PC-3 (cell line): ENCODE measurements at places on chromosomes 16 and 17. TPM values are rescaled to one million over a fixed set of nuclear protein-coding genes. Genes with fewer than 3 reads are reported as not detected.

DNA sequence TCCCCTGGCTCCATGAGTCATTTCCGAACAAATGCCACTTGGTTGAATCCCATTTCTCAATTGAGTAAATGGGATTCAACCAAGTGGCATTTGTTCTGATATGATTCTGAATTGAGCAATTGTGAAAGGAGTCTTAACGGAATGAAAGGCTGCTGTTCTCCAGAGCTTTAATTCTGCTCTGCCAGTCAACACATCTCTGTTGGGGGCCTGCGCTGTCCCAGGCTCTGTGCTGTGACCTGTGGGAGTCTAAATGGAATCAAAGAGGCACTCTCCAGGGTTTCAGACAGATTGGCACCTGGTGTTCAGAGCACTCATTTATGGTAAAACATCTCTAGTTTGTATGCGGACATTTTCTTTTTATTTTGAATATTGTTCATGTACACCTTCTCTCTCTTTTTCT lies 126.2 kb downstream of the WSCD1 start:
- no peaks in the 10 kb centered on the region for H3K27me3 ChIP-seq
- H3K4me3 ChIP-seq: no peak overlapping the region
- no peak overlapping the region for H3K27ac ChIP-seq
- peaks cover 16% of the 10 kb centered on the region for H3K4me1 ChIP-seq
- H3K36me3 ChIP-seq: no peaks in the 10 kb centered on the region

- no peak for DNase-seq
- H3K4me1 ChIP-seq: no peaks in the 10 kb centered on the region
- H3K4me3 ChIP-seq: no peak overlapping the region
- no peaks in the 10 kb centered on the region for H3K27me3 ChIP-seq
- H3K27ac ChIP-seq: no peak overlapping the region
Observed at GRCh38 chr17:42284024-42284369, 4.3 kb upstream of the STAT5A start.

DNA sequence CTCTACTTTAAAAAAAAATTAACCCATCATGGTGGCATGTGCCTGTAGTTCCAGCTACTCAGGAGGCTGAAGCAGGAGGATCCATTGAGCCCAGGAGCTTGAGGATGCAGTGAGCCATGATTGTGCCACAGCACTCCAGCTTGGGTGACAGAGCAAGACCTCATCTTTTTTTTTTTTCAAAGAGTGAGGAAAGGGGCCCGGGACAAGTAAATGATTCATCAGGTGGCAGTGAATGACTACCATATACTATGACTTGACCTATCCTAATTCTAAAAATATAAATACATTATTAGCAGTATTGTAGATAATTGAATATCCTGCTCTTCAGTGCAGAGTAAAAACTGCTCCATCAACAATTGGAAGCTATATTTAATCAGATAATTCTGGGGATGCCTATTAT lies 55.3 kb downstream of the CLUH start:
- H3K27me3 ChIP-seq: no peaks in the 10 kb centered on the region
- H3K27ac ChIP-seq: no peak overlapping the region
- peaks cover 2% of the 10 kb centered on the region for H3K4me1 ChIP-seq
- H3K4me3 ChIP-seq: no peak overlapping the region
- H3K36me3 ChIP-seq: peaks cover 4% of the 10 kb centered on the region; the same call in 1 of the 2 replicates

DNA sequence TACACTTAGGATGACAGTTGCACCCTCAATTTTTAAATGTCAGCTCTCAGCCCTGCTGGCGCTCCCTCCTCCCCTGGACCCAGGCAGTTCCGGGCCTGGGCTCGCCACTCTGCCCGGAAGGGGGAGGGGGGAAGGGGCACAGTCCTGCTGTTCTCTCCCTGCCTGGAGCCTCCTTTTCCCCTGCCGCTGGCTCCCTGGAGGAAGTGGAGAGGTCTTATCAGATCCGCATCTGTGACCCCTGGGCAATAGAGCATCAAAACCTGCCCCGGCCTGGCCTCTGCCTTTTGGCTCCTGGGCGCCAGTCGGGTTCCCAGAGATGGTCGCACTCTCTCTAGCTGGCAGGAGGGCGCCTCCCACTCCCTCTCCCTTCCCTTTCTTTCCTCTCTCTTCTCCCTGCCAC lies 149.3 kb downstream of the IRF8 start:
- H3K27me3 ChIP-seq: peaks cover 60% of the 10 kb centered on the region
- no peak for DNase-seq
- no peak overlapping the region for H3K27ac ChIP-seq
- no peaks in the 10 kb centered on the region for H3K4me1 ChIP-seq
- H3K36me3 ChIP-seq: no peaks in the 10 kb centered on the region

GRCh38 chr16:27700304-27700995 lies 150.5 kb downstream of the KATNIP start:
- no peaks in the 10 kb centered on the region for H3K4me1 ChIP-seq
- DNase-seq: no peak
- H3K27me3 ChIP-seq: no peaks in the 10 kb centered on the region
- no peak overlapping the region for H3K4me3 ChIP-seq
- H3K27ac ChIP-seq: no peak overlapping the region

DNA sequence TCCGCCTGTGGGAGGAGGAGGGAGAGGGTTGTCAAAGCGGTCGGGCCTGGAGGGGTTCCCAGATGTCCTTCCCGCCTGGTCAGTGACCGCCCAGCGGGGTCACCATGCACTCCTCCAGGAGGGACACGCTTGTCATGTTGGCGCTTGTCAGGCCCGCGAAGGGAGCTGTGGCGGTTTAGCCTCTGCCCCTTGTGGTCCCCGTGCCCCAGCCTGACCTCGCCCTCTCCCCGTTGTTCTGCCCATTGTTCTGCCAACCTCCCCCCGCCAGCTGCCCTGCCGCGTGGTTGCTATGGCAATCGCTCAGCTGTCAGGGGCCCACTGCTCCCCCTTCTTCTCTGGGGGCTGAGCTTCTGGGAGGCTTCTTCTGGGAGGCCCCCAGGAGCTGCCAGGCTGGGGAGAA lies 146.4 kb upstream of the CIBAR2 start:
- H3K36me3 ChIP-seq: no peaks in the 10 kb centered on the region
- no peaks in the 10 kb centered on the region for H3K27me3 ChIP-seq
- DNase-seq: no peak
- H3K27ac ChIP-seq: no peak overlapping the region

GRCh38 chr16:336269-336668 lies 16.3 kb downstream of the AXIN1 start:
- no peak for DNase-seq
- H3K4me3 ChIP-seq: no peak overlapping the region
- H3K27me3 ChIP-seq: no peaks in the 10 kb centered on the region
- no peak overlapping the region for H3K27ac ChIP-seq
- H3K4me1 ChIP-seq: no peaks in the 10 kb centered on the region
- H3K36me3 ChIP-seq: no peaks in the 10 kb centered on the region

GRCh38 chr17:33272438-33272837 lies 20.7 kb downstream of the ASIC2 start:
- peaks cover 5% of the 10 kb centered on the region; the same call in 1 of the 2 replicates for H3K4me1 ChIP-seq
- DNase-seq: no peak
- H3K27ac ChIP-seq: no peak overlapping the region
- H3K4me3 ChIP-seq: no peak overlapping the region
- H3K27me3 ChIP-seq: no peaks in the 10 kb centered on the region

GRCh38 chr16:48011878-48012658 lies 143.7 kb downstream of the ABCC12 start:
- no peaks in the 10 kb centered on the region for H3K27me3 ChIP-seq
- H3K27ac ChIP-seq: no peak overlapping the region
- no peak overlapping the region for H3K4me3 ChIP-seq
- H3K4me1 ChIP-seq: peaks cover 22% of the 10 kb centered on the region
- no peak for DNase-seq

DNA sequence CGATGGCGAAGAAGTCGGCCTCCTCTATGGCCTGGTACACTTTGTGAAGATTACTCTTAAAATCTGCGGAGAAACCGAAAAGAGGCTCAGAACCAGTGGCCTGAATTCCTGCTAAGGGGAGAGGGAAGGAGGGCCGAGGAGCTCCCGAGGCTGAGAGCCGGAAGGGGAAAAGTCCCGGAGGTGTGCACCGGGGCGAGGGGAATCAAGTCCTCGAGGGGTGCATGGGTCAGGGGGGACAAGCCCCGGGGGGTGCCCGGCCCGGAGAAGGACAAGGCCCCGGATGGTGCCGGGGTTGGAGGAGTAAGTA lies 495 bp downstream of the PARN start:
- peak overlapping the region; percentile 84 for H3K4me3 ChIP-seq
- H3K4me1 ChIP-seq: peaks cover 22% of the 10 kb centered on the region
- H3K27me3 ChIP-seq: no peaks in the 10 kb centered on the region
- DNase-seq: no peak
- H3K36me3 ChIP-seq: peaks cover 6% of the 10 kb centered on the region

DNA sequence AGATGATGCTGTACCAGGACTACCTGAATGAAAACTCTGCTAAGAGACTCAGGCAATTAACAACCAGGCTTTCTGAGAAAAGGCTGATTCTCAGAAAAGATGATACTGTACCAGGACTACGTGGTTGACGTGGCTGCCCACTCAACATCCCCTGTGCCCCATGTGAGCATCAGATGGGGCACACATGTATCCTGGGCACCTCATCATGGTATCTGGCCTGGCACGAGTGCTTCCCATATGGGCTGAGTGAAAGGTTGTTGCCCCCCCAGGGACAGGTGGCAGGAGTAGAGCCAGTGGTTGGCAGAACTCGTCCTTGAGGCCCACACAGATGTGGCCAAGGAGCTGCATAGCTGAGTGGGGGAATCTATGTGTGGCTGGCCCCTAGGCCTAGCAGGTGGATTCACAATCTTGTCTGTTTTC lies 3.5 kb upstream of the CES4A start:
- no peaks in the 10 kb centered on the region for H3K36me3 ChIP-seq
- no peak overlapping the region for H3K27ac ChIP-seq
- H3K4me1 ChIP-seq: no peaks in the 10 kb centered on the region
- no peaks in the 10 kb centered on the region for H3K27me3 ChIP-seq

DNA sequence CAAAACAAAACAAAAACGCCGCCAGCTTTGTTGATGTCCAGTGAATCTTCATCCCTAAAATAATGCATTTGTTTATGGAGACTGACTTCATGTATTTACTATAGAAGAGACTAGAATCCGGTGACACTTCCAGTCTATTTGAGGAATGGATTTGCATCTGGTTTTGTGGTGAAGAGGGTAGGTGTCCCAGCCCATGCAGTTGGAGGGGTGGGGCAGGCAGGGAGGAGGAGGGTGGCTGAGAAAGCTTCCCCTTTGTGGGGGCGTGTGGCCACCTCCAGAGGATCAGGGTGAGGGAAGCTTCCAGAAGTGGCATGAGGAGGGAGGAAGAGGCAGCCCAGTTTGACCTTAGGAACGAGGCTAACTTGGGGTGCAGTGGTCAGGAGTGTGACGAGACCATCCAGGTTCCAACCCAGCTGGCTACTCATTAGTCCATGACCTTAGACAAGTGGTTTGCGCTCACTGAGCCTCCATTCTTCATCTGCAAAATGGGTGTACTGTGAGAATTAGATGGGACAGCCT lies 69.5 kb downstream of the CMIP start:
- H3K36me3 ChIP-seq: peaks cover 19% of the 10 kb centered on the region
- DNase-seq: no peak
- H3K27me3 ChIP-seq: no peaks in the 10 kb centered on the region
- H3K4me1 ChIP-seq: peaks cover 57% of the 10 kb centered on the region
- H3K4me3 ChIP-seq: no peak overlapping the region
- H3K27ac ChIP-seq: peak overlapping the region; percentile 19; the same call in 1 of the 2 replicates

DNA sequence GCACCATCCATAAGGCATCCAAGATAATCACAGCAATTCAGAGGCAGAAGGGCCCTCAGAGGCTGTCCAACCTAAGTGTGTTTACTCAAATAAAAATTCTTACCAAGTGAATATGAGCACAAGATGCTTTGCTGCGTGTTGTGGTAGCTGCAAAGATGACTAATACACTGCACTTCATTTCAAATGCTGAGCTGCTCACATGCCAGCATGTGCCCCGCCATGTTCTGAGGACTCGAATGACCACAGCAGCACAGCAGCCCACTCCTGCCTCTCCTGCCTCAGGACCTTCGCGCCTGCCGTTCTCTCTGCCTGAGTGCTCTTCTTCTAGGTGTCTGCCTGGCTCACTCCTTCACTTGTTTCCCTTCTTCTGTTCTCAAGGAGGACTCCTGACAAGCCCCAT lies 19.0 kb downstream of the PIK3R5 start:
- peaks cover 18% of the 10 kb centered on the region for H3K27me3 ChIP-seq
- no peaks in the 10 kb centered on the region for H3K4me1 ChIP-seq
- no peak overlapping the region for H3K4me3 ChIP-seq
- H3K36me3 ChIP-seq: no peaks in the 10 kb centered on the region
- DNase-seq: no peak

- H3K27ac ChIP-seq: no peak overlapping the region
- H3K4me3 ChIP-seq: 0 out of 2 replicates have a peak overlapping the region, but pooled peaks have one; percentile 3
Observed at GRCh38 chr17:64500487-64500859, 3.6 kb upstream of the POLG2 start.

DNA sequence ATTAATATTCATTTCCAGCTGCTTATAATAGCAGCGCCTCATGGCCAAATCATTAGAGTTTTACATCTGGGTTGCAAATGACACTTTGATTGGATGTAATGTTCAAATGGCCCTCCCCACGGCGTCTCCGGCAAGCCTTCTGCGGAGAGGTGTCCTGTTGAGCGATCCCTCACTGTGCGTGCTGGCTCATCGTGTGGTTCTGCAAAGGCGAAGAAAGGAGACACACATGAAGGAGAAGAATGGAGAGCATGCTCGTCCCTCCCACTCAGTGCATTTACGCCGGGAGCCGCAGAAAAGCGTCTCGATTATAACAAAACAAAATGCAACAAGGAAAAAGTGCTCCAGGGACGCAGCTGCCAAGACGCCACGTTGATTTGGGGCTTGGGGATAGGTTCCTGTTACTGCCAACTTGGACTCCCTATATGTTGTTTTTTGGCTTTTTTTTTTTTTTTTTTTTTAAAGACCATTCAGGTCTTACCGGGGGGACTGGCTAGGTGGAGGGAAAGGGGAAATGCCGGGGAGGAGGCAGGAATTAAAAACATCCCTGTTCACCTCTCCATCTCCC lies 117.6 kb downstream of the C16orf78 start:
- H3K4me3 ChIP-seq: no peak overlapping the region
- H3K4me1 ChIP-seq: no peaks in the 10 kb centered on the region
- 0 out of 2 replicates have a peak, but pooled peaks cover 6% of the 10 kb centered on the region for H3K27me3 ChIP-seq
- no peak overlapping the region for H3K27ac ChIP-seq

DNA sequence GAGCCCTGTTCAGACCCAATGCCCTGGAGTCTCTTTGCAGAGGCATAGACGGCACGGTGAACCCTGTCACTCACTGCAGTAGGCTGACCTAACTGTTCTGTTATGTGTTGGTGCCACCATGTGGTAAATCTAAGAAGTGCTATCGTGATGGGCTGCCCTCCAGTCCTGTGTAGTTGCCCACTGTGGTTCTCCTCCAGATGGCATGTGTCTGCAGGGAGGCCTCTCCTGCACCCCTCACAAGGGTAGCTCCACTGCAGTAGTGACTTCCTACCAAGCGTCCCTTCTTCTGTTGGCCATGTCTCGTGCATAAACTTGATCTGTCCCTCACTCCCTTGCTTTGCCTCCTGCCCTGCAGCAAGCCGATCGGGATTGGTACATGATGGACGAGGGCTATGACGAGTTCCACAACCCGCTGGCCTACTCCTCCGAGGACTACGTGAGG lies 5.8 kb downstream of the DHX38 start:
- peaks cover 8% of the 10 kb centered on the region; the same call in 1 of the 2 replicates for H3K4me1 ChIP-seq
- H3K27me3 ChIP-seq: no peaks in the 10 kb centered on the region
- H3K4me3 ChIP-seq: no peak overlapping the region
- peaks cover 23% of the 10 kb centered on the region; the same call in 1 of the 2 replicates for H3K36me3 ChIP-seq
- DNase-seq: peak; percentile 63

Gene SPATA32
- total RNA-seq: not detected in 2 replicates

Gene MYCBPAP
- 0.29 and 1.9 TPM in 2 replicates for total RNA-seq

Gene UBALD2
- total RNA-seq: 59.5 and 63.5 TPM in 2 replicates

Gene NUP93
- 94.5 and 98.6 TPM in 2 replicates for total RNA-seq

Gene MYH11
- not detected in 2 replicates for total RNA-seq
